ENCODE measurements at places on chromosomes 6 and 20.

DNA sequence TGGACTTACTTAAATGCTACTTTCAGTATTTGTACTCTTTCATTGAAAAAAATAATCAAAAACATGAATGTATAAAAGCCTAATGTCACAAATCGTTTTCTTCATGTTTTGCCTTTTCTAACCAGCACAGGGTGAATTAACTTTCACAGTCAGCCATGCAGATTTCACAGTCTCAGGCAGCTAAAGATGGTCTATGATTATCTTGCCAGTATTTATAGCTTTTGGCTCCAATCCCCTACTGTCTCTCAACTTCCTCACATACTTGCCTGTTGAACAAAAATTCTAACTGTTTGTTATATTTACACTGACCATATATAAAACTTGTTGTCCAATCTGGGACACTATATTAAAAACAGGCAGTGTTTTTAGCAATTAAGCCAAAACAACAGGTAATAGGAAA, 358.2 kb downstream of the ARHGAP18 start:
- DNase-seq: no peak

GRCh38 chr20:50298554-50299324, 108.1 kb downstream of the CEBPB start:
- no peak for DNase-seq

DNA sequence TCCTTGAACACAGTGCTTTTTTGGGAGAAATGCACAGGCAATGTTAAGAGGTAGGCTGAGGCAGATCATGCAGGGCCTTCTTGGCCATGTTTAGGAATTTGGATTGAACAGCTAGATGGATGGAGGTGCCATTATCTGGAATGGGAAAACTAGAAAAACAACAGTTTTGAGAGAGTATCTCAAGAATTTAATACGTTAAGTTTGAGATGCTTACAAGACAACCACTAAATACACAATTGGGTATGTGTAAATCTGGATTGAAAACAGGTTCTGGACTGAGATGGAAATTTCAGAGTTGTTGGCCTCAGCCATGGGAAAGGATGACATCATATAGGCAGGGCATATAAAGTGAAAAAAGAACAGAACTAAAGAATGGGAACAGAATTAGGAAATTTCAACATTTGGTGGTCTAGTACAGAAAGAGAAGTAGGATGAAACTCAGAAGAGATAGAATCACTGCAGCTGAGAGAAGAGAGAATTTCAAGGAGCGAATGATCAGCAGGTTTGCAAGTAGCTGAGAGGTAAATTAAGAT, 37.1 kb downstream of the NCOA7 start:
- DNase-seq: no peak

DNA sequence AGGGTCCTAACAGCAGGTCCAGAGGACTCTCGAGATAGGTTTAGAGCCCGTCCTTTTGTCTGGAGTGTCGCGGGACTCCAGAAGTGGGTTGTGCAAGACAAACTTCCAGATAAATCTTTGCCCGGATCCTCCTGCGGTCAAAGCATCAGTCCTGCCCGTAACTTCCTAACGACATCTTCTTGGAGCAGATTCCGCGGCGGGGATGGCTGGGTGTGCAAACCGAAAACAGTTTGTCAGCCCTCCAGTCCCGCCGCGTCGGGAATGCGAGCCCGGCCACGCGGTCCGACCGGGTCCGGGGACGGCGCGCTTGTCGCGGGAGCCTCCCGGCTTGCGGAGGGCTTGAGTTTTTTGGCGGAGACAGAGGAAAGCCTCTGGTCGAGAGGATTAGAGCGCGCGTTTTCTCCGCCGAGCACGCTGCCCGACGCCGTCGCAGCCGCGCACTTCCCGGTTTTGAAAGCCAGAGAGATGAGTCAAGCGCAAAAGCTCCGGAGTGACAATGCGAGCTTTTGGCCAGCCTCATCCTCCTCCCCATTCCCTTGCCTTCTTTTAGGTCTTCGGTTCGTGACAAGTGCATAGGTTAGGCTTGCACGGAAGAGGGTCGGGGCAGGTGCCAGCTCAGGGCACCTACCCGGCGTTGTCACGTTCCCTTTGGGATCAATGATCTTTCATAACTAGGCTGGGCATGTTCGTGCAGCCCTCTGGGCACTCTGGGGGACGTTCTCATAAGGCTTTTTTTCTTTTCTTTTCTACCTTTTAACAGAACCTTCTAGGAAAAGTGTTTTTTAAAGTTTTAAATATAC, 91.3 kb upstream of the PRDM1 start:
- peak; percentile 60 for DNase-seq

GRCh38 chr6:52389626-52390360, 27.8 kb downstream of the PAQR8 start:
- DNase-seq: peak; percentile 66

DNA sequence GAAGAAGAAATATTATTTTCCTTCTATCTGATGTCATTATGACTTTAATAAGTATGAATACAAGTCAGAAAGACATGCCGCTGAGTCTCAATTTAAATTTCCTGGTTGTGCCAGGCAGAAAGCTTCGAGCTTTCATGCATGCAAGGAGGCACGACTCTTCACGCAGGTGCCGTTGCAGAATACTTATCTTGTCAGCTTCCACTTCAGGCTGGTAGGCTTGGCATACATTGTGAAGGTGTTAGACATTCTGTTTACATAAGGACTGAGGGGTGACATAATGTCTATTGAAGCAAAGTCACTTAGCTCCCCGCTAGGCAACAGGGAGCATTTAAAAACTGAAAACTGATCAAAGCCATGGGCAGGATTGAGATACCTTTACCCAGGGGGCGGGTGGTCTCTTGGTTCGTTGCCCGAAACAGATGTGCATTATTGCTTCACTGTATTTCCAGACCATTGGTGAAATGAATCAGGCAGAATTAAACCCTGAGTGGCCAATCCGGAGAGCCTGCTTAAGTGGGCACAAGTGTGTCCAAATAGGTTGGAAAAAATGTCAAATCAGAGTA, 16.4 kb downstream of the BMP6 start:
- DNase-seq: no peak
